ENCODE measurements at places on chromosomes 2 and 18. TPM values are rescaled to one million over a fixed set of nuclear protein-coding genes. Genes with fewer than 3 reads are reported as not detected.
A peak's percentile ranks its signal among the peaks of the same experiment; 100 is the strongest.

GRCh38 chr2:207624185-207625013 is 795 bp downstream of the METTL21A start:
- DNase-seq, result peak; percentile 69

EFR3B gene
- total RNA-seq, result 0.25 TPM

TRIM43 gene
- total RNA-seq, result not detected

DNA sequence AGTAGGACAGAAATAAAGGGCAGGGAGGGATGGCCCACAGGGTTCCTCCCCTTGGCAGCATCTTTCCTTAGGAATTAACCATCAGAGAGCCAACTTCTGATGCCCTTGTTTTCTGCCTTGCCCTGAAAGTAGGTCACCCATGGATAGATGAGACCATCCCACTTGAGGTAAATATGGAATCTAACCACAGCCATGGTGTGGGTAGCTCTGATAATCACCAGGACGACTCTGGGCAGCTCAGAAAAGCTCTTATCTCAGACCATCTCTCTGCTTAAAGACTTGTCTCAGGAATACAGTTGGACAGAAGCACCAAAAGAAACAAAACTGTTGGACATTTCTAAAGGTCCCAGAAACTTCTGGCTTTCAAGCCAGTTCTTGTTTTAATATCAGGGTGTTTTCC is 101.4 kb upstream of the CELF4 start:
- no peak for DNase-seq

DNA sequence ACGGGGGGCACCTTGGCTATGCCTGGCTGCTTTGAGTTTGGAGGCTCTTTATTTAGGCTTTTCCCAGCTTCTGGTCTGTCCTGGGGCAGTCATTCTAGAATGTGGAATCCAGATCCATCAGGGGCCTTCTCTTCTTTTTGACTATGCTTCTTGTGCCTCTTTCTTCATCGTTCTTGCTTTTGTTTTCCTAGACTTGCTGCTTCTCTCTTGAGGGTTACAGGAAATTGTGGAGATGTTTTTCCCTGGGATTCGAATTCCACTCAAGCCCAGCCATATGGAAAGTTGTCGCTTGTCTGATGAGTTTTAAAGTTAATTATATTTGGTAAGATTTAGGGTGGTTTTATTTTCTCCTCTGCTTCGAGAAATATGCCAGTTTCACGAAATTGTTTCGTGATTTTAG is 2.4 kb downstream of the GLI2 start:
- no peak for DNase-seq

GRCh38 chr18:8910843-8911242 is 191.7 kb upstream of the NDUFV2 start:
- no peak for DNase-seq
